Amniotic epithelial cell (primary cell): ENCODE measurements at places on chromosomes 2 and 18.

DNA sequence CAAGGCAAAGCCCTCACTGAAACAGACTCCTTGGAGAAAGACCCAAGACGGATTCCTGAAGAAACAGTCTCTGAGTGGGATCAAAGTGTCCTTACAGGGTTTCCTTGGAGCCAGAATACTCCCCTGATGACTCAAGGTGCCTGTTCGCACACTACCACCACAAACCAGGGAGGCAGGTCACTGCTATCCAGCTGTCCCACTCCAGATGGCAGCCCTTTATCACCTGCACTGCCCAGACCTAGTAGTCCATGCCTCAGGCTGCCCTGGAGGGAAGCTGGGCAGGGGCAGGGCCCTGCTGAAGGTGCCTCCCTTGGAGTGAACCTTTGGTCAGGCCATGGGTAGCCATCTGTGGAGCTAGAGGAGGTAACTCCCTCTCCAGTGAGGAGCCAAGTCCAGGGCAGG is 34.1 kb downstream of the TRABD2A start:
- peak; percentile 57 for DNase-seq

DNA sequence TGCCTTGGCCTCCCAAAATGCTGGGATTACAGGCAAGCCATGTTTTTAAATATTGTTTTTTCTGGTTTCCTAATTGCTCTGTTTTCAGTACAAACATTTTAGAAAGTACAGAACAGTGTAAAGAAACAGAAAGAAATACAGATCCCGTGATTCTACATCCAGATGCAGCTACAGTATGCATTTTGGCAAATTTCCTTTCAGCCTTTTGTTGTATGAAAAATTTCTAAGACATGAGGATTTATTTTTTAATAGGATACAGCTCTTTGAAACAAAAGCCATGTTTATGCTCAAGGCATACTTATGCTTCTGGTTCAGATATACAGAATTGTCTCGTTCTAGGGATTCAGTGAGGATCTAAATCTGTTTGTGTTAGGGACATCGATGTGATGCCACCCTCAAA is 109.5 kb downstream of the MAP2 start:
- DNase-seq: no peak

- DNase-seq: no peak
These were observed 9.5 kb downstream of the KCNG2 start for GRCh38 chr18:79806976-79807841.

DNA sequence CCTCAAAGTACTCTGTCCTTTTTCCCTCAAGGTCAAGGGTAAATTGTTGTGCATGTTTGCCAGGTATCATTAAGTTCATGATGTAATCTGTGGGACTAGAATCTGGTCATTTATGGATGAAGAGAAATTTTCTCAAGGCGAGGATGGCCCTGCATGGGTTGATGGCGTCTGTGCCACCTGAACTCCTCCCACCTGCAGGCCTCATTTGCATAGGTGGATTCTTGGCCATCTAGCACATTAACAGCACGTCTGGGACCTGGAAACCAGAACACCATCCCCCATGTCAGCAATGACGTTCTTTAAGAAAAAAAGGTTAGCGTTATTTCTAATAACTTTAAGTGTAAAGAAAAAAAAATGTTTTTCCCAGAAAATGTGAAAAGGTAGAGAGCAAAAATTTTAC is 145.8 kb downstream of the ESCO1 start:
- DNase-seq: no peak

DNA sequence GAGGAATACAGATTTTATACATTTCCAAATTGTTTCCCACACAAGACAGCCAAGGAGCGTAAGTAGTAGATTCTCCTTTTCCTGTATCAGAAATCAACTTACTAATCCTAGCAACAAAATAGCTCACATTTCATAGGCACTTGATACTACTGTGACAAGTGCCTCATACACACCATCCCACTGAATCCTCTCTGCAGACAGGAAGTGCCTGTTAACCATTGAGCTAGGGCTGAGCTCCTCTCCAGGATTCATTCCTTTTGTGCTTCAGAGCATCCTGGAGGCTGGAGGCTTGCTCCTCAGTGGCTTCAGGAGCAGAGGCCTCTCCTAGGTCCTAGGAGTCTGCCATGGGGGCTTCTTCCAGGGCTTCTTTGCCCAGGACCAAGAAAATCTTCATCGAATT is 20.8 kb upstream of the ZNF396 start:
- no peak for DNase-seq
